Peyer's patch (tissue), 4 donors: ENCODE measurements at places on chromosomes 7 and 10. TPM values are rescaled to one million over a fixed set of nuclear protein-coding genes. Genes with fewer than 3 reads are reported as not detected.
A peak's percentile ranks its signal among the peaks of the same experiment; 100 is the strongest.

DNA sequence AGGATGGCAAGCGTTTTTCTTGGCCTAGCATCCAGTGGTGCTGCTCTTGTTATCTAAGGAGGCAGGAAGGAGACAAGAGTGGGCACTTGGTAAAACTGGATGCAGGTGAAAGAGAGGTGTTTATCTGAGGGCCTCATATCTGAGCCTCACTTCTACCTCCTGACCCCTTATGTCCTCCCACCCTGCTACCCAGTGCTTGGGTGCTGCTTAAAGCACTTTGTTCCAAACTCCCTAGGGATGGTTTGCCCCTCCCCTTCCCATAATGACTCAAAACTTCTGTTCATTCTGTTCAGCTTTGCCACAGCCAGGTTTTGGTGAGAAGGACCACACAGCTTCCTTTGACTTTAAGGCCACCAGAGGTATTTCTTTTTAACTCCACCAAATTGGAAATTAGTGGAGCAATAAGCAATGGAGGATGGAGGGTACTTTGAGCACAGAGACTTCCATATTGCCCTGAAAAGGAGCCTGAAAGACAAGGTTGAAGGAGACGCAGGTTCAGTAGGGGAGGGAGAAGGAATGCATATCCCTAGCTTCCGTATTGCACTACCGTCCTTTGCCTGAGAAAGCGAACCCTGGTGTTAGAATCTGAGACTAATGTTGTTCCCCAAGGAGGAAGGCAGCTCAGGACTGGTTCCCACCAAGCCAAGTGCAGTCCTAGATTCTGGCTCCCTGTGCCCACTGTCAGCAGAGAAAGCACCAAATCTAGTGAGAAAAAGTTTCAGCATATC lies 30.1 kb downstream of the ENTPD1 start:
- no peak for DNase-seq
- H3K36me3 ChIP-seq, result no peaks in the 10 kb centered on the region
- no peaks in the 10 kb centered on the region for H3K27me3 ChIP-seq
- H3K4me1 ChIP-seq, result no peaks in the 10 kb centered on the region

DNA sequence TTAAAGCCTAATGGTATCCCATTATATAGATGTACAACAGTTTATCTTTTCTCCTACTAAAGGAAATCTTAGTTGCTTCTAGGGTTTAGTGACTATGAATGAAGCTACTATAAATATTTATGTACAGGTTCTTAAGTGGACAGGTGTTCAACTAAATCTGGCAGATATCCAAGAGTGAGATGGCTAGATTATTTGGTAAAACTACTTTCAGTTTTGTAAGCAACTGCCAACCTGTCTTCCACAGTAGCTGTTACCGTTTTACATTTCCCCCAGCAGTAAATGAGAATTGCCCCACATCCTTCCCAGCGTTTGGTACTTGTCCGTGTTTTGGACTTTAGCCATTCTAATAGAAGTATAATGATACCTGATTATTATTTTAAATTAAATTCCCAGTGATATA lies 144.9 kb upstream of the MAGI2 start:
- DNase-seq, result no peak
- H3K4me3 ChIP-seq, result no peak overlapping the region
- no peaks in the 10 kb centered on the region for H3K27me3 ChIP-seq
- H3K27ac ChIP-seq, result no peak overlapping the region
- H3K4me1 ChIP-seq, result peaks cover 7% of the 10 kb centered on the region
- no peaks in the 10 kb centered on the region for H3K36me3 ChIP-seq

DNA sequence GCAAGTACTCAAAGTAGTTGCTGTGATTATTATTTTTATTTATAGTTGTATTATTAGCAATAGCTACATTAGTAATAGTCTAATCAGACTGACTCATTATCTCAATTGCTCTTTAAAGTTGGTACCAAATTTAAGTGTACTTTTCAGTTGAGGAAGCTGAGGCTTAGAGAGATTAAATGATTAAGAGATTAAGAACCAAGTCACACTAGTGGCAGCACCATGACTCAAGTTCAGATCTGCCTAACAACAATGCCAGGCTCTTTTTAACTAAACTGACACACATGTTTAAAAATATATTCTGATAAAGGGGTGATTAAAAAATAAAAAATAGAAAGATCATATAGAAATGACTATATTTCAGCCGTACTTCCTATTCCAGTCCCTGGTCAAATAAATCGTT lies 42.0 kb downstream of the FZD1 start:
- H3K4me1 ChIP-seq, result no peaks in the 10 kb centered on the region
- H3K27me3 ChIP-seq, result no peaks in the 10 kb centered on the region
- H3K36me3 ChIP-seq, result no peaks in the 10 kb centered on the region
- DNase-seq, result no peak

GRCh38 chr10:12712293-12712983 lies 289.1 kb downstream of the CCDC3 start:
- DNase-seq, result no peak
- H3K27ac ChIP-seq, result no peak overlapping the region
- no peaks in the 10 kb centered on the region for H3K36me3 ChIP-seq
- no peaks in the 10 kb centered on the region for H3K27me3 ChIP-seq
- H3K4me1 ChIP-seq, result no peaks in the 10 kb centered on the region

DNA sequence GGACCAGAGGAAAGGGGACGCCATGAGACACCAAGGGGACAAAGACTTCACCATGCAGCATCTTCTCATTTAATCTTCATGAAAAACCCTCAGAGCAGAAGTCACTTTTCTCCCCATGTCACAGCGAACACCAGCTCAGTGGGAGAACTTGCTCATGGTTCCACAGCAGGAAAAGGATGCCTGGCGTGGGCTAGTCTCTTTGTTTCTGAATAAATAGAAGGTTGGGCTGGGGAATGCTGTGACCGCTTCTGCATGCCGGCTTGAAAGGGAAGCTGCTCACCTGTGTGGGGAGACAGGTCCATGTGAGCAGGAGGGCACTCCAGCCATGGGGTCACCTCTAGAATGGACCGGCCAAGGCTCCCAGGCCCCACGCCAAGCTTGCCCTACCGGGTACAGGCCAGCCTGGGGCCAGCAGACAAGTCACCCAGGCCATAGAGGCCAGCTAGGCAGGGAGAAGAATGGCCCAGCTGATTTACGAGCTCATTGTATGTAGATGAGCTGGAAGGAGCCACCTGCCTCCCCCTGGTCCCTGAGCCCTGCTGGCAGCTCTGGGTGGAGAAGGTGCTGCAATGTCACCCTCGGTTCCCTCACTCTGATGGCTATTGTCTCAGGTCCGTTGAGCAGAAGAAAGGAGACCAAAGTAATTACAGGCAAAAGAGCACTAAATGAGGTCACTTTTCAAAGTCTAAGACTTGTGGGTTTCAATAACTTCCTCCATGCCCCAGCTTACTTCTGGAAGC lies 82.0 kb upstream of the PDZD8 start:
- H3K27ac ChIP-seq, result no peak overlapping the region
- H3K36me3 ChIP-seq, result no peaks in the 10 kb centered on the region
- no peak for DNase-seq
- no peaks in the 10 kb centered on the region for H3K4me1 ChIP-seq
- no peaks in the 10 kb centered on the region for H3K27me3 ChIP-seq
- H3K4me3 ChIP-seq, result no peak overlapping the region

- no peak for DNase-seq
- H3K27ac ChIP-seq, result no peak overlapping the region
- no peak overlapping the region for H3K4me3 ChIP-seq
- peaks cover 22% of the 10 kb centered on the region for H3K36me3 ChIP-seq
Observed at GRCh38 chr7:29516491-29516890, 47.1 kb upstream of the PRR15 start.

- no peak overlapping the region for H3K4me3 ChIP-seq
- DNase-seq, result no peak
- no peaks in the 10 kb centered on the region for H3K36me3 ChIP-seq
Observed at GRCh38 chr10:131934769-131935168, 34.0 kb downstream of the PPP2R2D start.

GRCh38 chr10:71089162-71089561 lies 123.2 kb upstream of the UNC5B start:
- no peak for DNase-seq
- H3K36me3 ChIP-seq, result no peaks in the 10 kb centered on the region
- no peaks in the 10 kb centered on the region for H3K4me1 ChIP-seq
- H3K27ac ChIP-seq, result no peak overlapping the region
- no peaks in the 10 kb centered on the region for H3K27me3 ChIP-seq

GRCh38 chr7:108557191-108557590 lies 12.3 kb downstream of the THAP5 start:
- H3K4me3 ChIP-seq, result no peak overlapping the region
- no peak overlapping the region for H3K27ac ChIP-seq
- no peaks in the 10 kb centered on the region for H3K27me3 ChIP-seq
- H3K36me3 ChIP-seq, result no peaks in the 10 kb centered on the region
- H3K4me1 ChIP-seq, result no peaks in the 10 kb centered on the region

DNA sequence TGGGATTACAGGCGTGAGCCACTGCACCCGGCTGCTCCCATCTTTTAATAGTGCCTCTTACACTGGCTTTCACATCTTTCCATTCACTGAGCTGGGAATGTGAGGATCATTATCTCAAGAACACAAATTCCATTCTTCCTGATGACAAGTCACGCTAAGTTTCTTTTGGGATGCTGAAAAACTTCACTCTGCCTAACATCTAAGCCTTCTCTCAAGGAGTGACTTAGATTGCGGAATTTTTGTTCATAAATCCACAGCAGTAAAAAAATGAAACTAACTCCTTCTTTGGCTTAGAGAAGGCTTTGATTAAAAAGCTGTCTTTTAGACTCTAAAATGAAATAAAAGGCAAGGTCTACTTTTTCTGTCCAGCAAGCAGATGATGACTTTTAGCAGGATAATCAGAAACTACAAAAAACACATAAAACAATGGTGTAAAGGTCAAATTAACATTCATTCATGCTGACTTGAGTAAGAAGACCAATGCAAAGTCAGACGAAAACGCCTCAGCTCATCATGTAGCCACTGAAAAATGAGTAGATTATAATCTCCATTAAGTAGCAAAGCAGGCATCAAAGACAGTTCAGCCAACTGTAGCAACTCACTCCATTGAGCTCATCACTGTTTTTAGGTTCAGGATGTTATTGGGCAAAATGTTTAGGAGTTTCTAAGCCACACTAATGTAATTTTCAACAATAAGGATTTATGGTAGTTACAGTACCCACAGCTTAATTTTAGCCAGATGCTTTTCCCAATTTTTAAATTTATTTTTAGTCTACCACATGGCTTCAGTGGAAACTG lies 178.8 kb downstream of the ELMO1 start:
- H3K4me3 ChIP-seq, result no peak overlapping the region
- H3K4me1 ChIP-seq, result no peaks in the 10 kb centered on the region
- peaks cover 3% of the 10 kb centered on the region for H3K36me3 ChIP-seq
- H3K27ac ChIP-seq, result no peak overlapping the region

GRCh38 chr10:89351780-89352597 lies 24.2 kb downstream of the IFIT3 start:
- no peak overlapping the region for H3K4me3 ChIP-seq
- H3K27me3 ChIP-seq, result no peaks in the 10 kb centered on the region
- DNase-seq, result no peak
- no peaks in the 10 kb centered on the region for H3K36me3 ChIP-seq
- peak overlapping the region; percentile 1 for H3K27ac ChIP-seq

GRCh38 chr7:111238886-111239285 lies 148.0 kb downstream of the LRRN3 start:
- H3K27me3 ChIP-seq, result no peaks in the 10 kb centered on the region
- no peak for DNase-seq
- no peaks in the 10 kb centered on the region for H3K4me1 ChIP-seq

DNA sequence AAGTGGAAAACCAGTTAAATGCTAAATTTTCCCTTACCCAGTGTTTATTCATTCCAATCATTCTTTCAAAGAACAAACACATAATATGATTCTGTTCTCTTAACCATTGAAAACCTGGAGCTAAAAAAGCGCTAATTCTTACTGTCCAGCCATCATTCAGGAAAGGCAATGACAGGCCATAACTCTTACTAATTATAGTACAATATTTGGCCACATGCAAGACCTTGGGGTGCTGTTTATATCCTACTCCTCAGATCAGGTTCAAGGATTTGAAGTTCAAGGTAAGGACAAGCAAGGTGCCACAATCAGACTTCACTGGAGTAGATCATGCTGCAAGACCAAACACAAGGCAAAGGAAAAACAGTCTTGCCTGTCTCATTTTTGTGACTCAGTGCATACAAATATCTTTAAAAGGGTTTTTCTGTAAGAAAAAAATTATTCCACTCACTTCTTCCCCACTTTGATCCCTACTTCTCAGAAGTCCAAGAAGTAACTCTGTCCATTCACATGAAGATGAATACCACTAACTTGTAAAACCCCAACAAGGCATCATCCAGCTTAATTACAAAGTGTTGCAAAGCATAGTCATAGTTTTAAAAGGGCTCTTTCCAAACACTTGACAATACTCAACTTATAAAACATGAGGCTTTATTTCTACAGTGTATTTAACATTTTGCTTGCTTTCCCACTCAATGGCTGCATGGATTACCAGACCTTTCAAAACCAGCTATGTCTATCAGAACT lies 153.0 kb downstream of the DOCK4 start:
- H3K27ac ChIP-seq, result no peak overlapping the region
- H3K4me1 ChIP-seq, result no peaks in the 10 kb centered on the region
- H3K27me3 ChIP-seq, result no peaks in the 10 kb centered on the region
- H3K4me3 ChIP-seq, result no peak overlapping the region
- no peak for DNase-seq

DNA sequence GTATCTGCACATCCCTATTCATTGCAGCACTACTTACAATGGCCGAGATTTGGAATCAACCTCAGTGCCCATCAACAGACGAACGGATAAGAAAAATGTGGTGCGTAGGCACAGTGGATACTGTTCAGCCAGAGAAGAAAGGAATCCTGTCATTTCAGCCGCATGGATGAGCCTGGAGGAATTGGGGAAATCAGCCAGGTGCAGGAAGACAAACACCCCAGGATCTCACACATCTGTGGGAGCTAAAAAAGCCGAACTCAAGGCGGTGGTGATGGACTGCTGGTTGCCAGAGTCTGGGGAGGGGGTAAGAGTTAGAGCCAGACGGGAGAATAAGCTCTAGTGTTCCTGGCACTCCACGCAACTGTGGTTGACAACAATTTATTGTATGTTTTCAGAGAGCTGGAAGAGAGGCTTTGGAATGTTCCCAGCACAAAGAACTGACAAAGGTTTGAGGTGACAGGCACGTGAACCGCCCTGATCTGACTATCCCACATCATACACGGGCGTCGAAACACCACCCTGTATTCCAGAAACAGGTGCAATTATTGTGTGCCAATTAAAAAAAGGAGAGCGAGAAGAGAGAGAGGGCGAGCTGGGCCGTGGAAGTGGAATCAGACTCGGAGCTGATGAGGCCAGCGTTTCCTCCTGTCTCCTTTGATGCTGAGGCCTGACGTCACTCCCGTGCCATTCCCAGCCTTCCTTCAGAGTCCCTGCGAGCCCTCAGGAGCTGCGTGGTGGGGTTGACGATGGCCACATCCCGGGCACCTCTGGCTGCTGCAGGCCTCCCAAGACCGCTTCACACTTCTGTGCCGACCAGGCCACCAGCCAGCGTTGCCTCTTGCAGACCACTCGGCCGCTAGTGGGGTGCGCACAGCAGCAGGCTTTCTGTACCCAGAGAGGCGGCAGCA lies 189.5 kb downstream of the DNAJB6 start:
- H3K27me3 ChIP-seq, result no peaks in the 10 kb centered on the region
- DNase-seq, result peak; percentile 36
- no peaks in the 10 kb centered on the region for H3K4me1 ChIP-seq
- H3K36me3 ChIP-seq, result no peaks in the 10 kb centered on the region
- no peak overlapping the region for H3K4me3 ChIP-seq
- H3K27ac ChIP-seq, result no peak overlapping the region

GRCh38 chr10:131834152-131834810 lies 66.5 kb upstream of the PPP2R2D start:
- DNase-seq, result peak; percentile 21
- no peaks in the 10 kb centered on the region for H3K27me3 ChIP-seq
- H3K4me3 ChIP-seq, result no peak overlapping the region
- H3K4me1 ChIP-seq, result no peaks in the 10 kb centered on the region

GBX1 gene
- total RNA-seq, result not detected

EPHA1 gene
- total RNA-seq, result 52.8 TPM

TET1 gene
- total RNA-seq, result 1.1 TPM

DPCD gene
- 2.3 TPM for total RNA-seq

UFSP1 gene
- 7.0 TPM for total RNA-seq

VGF gene
- not detected for total RNA-seq

CALCR gene
- total RNA-seq, result not detected

SPDYE6 gene
- total RNA-seq, result not detected
